HS-27A (cell line): ENCODE measurements at places on chromosomes 7 and 10.
A peak's percentile ranks its signal among the peaks of the same experiment; 100 is the strongest.

DNA sequence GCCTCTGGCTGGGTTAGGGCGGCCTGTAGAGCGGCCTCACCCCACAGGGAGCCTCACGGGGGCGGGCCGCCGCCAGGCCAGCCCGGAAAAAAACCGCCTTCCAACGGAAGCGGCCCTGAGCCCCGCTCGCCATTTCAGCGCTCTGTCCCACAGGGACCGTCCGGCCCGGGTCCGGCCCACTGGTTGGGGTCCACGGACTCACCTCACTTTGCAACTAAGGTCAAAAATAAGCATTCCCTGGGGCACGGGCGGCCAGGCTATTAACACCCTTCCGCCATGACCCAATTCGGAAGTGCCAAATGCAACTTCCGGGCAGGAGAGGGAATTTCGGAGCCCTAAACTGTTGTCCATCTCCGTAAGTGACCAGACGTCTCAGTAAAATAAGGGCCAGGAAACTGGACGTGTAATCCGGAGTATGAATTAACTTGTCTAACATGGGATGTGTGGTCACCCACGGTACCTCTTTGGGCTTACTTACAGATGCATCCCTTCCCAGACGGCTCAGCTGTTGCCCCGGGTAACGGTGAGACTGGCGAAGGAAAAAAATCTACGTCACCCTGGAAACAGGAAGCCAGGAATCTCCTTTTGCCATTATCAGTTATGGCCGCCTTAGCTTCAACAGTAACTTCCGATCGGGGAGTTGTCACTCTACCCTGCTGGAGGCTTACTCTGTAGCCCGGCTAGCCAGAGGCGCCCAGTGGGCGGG is at the start of gene BBIP1:
Gene BBIP1, minus strand, starts transcription at position 538 of the 706 bp plus-strand sequence. CDS start 1,023 bp downstream, outside the sequence.
- DNase-seq: peak; percentile 86

DNA sequence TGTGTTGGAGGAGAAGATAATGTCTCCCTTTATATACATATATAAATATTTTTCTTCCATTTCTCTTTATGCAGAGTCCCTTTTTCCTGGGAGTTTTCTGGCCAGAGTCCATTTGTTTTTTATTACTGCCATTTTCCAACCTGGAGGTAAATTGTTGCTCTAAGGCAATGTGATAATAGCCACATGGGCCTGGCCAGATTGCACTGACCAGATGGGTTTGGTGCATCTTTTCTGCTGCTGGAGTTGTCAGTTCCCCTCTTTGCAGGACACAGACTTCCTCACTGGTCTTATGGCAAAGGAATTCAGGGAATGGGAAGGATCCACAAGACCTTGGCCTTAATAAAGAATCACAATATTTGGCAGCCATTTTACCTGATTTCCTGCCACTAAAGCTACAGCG is 254.9 kb downstream of the SORCS3 start:
- no peak for DNase-seq

- DNase-seq: no peak
These were observed 479.8 kb upstream of the SEMA3A start for GRCh38 chr7:84674236-84674913.

DNA sequence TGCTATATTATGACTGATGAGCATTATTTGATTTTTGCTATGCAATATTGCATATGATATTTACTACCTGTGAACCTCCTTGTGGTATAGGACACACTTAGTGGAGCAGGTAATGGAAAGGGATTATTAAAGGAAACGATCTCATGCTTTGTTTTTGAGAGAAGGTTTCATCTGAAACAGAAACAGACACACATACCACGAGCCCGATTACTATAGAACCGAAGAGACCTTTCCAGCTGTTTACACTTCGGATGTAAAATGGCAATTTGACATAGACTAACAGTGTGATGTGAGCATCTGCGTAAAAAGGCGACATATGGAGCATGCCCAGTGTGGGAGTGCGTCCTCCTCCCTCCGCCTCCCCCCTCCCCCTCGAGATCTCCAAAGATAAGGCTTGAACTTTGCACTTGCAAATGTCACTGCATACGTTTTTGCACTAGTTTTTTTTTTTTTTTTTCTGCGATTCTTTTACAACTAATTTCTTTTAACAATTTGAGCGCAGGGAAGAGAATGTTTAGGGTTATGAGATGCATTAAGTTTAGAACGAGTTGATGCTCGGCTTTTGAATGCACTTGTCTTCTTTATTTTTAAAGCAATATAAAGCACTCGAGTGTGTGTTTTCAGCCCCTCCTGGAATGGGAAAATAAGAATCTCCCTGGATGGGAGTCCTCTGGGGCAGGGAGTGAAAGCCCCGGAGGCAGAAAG is 251.0 kb downstream of the NSUN6 start:
- no peak for DNase-seq

DNA sequence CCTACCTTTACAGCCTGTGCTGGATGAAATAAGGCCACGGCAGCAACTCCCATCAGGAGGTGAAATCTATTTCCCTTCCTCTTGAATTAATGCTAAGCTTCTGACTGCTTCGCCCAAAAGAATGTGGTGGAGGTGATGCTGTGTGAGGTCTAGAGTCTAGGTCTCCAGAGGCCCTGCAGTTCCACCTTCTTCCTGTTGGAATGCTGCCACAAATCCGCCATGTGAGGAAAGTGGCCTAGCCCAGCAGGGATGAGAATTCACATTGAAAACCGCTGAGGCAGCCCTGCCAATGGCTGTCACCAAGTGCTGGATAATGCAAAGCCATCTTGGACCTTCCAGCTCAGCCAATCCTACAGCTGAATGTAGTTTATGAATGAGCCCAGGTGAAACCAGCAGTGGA is 28.0 kb downstream of the RHOBTB1 start:
- DNase-seq: no peak
